Hypothalamus (tissue), 51 donors: ENCODE measurements at places on chromosomes 5 and 9.

GRCh38 chr9:73824671-73825070 lies 672.5 kb upstream of the RORB start:
- no peak for DNase-seq

GRCh38 chr9:137241490-137242268 lies 592 bp downstream of the TUBB4B start:
- no peak for DNase-seq

DNA sequence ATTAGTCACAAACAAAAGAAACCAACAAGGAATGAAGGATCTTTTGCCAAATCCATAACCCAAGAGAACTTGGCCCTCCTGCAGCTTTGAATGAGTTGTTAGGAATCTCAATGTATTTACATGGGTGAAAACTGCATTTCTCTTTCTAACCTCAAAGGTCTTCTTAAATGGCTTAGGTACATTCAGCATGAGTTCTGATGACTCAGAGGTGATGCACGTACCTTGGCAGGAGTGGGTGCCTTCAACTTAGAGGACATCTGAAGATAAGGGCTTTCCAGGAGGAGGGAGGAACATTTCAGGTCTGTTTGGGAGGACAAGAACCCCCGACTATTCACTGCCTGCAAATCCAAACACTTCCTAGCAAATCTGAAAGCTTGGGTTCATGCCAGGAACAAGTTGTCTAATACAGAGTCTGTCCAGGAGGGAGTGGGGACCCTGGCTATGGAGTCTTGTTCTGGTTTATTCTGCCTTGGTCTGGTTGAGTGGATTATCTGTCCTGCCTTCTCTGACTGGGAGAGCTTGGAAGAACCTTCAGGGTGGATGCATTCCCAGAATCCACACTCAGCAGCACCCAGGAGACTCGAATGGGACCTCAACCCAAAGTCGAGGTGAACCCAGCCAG lies 65.7 kb downstream of the IRX2 start:
- DNase-seq = no peak

DNA sequence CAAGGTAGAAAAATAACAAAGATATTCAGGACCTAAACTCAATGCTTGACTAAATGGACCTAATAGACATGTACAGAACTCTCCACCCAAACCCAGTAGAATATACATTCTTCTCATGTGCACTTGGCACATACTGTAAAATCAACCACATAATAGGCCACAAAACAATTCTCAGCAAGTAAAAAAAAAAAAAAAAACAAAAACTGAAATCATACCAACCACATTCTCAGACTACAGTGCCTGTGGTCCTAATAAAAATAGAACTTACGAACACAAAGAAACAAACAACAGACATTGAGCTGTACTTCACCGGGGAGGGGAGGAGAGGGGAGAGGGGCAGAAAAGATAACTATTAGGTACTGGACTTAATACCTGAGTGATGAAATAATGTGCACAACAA lies 114.1 kb upstream of the CD180 start:
- no peak for DNase-seq

DNA sequence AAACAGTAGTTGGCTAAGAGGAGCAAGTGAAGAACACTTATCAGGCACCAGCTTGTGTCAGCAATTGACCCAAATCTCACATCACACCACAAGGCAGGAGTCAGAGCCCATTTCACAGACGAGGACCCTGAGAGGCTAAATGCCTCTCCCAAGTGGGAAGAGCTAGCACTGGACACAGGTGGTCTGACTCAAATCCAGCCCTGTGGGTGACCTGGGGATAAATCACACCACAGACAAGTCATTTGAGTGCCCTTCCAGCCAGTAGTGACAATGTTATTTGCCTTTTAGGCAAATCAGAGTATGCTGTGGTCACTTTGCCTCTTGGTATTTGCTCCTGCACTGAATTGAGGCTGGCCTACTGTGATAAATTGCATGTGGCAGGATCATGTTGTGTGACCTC lies 138.7 kb downstream of the SYK start:
- no peak for DNase-seq

- DNase-seq = no peak
These were observed 344.9 kb downstream of the CDK5RAP2 start for GRCh38 chr9:120235081-120235480.

DNA sequence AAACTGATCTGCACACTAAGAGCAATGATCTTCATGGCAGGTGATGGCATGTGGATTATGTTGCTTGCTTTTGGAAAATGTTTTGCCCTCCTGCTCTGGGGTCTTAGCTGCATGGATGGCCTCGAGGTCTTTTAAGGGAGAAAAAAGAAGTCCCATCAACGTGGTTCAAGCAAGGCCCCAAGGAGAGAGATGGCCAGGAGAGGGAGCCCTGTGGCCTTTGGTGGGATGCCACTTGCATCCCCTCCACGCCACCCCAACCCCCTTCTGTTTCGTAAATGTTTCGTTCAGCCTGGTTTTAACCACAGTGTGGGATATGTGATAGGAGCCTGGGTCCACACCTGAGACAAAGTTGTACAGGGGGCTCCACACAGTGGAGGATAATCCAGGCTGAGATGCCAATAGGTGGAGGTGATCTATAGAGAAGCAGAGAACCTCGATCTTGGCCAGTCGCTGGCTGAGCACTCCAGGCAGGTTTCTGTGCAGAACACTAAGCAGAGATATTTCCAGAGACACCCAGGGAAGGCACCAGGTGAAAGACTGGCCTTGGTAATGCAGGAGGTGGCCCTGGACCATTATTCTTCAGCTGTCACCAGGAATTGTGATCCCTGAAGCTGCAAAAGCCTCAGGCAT lies 25.8 kb upstream of the FRRS1L start:
- no peak for DNase-seq

DNA sequence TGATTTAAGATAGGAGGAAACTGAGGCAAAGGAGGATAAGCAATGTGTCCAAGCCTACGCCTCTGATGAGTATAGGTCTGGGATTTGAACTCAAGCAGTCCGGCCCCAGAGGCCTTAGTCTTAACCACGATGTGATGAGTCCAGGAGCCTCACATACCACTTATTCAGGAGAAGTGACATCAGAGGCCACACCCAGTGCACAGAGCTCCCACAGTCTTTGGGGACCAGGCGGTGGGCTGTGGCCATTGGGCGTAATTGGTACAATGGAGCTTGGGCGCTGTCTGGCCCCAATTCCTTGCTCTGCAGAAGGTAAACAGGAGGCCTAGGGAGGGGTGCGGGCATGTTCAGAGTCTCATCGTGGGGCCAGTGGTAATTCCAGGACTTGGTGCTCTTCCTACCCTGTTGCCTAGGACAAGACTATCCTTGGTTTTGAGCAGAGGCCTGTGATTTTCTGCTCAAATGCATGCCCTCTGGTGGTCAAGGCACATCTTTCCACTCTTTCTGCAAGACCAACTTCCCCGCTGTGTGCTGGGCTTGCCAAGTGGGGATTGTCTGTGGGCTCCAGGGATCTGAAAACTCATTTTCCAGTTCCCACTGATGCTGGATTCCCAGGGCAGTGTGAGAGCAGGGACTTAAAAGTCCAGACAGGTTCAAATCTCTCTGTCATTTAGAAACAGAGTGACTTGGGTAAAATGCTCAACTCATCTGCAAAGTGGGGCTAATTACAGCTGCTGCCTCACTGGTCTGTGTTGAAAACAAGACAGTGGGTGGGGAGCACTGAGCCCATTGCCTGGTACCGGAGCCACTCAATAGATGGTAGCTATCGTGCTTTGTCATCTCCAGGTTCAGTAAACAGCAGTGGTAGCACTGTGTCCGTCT lies 15.8 kb downstream of the NDST1 start:
- peak; percentile 78 for DNase-seq

DNA sequence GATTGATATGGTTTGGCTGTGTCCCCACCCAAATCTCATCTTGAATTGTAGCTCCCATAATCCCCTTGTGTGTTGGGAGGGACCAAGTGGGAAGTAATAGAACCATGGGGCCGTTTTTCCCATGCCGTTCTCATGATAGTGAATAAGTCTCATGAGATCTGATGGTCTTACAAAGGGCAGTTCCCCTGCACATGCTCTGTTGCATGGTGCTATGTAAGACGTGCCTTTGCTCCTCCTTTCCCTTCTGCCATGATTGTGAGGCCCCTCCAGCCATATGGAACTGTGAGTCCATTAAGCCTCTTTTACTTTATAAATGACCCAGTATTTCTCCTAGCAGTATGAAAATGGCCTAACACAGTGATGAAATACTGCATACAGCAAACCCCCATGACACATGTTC lies 84.8 kb upstream of the SELENOP start:
- DNase-seq = no peak

- no peak for DNase-seq
These were observed 850 bp upstream of the CCL19 start for GRCh38 chr9:34691936-34692315.

DNA sequence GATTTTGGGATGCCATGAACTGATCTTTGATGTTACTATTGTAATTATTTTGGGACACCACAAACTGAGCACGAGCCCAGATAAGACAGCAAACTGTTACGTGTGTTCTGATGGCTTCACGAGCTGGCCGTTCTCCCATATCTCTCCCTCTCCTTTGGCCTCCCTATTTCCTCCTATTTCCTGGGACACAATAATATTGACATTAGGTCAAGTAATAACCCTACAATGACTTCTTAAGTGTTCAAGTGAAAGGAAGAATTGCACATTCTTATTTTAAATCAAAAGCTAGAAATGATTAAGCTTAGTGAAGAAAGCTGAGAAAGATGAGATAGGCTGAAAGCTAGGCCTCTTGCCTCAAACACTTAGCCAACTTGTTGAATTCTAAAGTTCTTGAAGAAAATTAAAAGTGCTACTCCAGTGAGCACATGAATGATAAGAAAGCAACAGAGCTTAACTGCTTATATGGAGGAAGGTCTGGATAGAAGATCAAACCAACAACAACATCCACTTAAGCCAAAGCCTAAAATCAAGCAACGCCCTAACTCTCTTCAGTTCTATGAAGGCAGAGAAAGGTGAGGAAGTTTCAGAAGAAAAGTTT lies 247.1 kb downstream of the LRRC70 start:
- DNase-seq = no peak

- no peak for DNase-seq
These were observed 58.7 kb upstream of the CTSL start for GRCh38 chr9:87667164-87667738.

- DNase-seq = peak; percentile 41
These were observed 784 bp downstream of the NLN start for GRCh38 chr5:65722575-65723403.

- DNase-seq = no peak
These were observed 122.8 kb upstream of the STC2 start for GRCh38 chr5:173451031-173451430.

DNA sequence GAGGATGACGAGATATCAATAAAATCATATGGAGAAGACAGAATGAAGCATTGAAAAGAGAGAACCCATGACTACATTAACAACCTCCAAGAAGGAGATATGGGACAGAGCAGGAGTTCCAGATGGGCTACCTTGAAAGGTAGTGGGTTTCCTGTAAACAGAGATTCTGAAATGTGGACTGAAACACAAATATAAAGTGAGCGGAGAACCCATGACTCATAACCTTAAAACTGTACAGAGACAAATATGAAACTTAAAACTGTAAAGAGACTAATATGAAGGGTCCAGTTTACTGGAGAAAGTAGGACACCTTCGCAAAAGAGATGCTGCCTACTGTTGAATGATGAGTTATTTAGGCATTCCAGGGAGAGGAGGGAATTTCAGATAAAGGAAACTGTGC lies 383.7 kb downstream of the CAAP1 start:
- DNase-seq = no peak

DNA sequence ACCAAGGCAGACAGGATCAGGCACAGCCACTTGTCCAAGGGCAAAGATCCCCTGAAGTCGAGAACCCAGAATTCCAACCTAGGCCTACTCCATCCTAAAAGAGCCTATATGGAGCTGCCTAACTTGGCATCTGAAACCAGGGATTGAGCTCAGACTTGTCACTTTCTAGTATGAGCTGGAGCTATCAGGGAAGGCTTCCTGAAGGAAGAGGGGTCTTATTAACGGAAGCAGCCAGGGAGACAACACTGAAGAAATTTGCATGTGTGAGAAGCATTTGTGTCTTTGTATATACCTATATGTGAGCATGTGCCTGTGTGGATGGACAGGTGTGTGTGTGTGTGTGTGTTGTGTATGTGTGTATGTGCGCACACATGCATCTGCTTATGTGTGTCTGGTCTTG lies 4.7 kb upstream of the AQP7 start:
- no peak for DNase-seq

- DNase-seq = no peak
These were observed 18.1 kb upstream of the RNF145 start for GRCh38 chr5:159227452-159227851.

DNA sequence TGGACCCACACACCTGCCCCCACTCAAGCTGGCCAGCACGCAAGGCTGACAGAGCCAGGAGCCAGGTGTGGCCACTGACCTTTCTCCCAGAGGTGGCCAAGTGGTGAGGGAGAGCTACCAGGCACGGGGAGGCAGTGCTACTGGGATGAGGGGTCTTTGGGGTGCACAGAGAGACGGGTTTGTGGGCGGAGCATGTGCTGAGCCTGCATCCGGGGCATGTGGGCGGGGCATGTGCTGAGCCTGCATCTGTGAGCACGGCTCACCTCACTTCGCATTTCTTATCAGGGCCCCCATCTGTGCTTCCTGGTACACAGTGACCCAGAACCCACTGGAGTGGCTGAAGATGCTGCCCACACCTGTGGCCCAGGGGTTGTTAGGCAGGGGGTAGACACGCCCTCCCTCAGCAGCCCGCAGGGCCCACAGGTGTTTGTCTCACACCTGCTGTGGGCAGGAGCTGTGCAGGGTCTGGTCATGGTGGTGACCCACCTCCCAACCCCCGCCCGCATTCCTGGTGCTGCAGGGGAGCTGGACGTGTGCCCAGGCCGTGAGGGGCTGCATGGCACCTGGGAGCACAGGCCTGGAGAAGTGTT lies 21.5 kb downstream of the CCDC187 start:
- no peak for DNase-seq

- DNase-seq = no peak
These were observed 65.3 kb downstream of the CSNK1A1 start for GRCh38 chr5:149485655-149486615.

GRCh38 chr9:4933177-4933576 lies 51.9 kb upstream of the JAK2 start:
- DNase-seq = no peak

DNA sequence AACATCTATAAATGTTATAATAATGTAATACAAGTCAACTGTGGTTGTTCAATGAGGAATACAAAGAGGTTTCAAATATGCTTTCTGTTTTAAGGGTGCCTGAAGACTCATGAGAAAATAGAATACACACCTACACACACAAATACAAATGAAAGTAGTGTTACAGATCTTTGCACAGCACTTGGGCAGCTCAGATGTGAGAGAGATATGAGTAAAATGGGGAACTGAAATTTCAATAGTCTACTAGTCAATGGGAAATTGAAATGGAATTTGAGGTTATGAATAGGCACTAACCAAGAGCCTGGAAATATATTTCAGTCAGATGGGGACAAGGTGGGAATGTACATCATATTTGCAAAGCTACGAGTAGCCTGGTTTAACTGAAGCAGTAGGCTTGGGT lies 96.6 kb downstream of the ISL1 start:
- no peak for DNase-seq
